ENCODE measurements at places on chromosomes 5 and 9.

DNA sequence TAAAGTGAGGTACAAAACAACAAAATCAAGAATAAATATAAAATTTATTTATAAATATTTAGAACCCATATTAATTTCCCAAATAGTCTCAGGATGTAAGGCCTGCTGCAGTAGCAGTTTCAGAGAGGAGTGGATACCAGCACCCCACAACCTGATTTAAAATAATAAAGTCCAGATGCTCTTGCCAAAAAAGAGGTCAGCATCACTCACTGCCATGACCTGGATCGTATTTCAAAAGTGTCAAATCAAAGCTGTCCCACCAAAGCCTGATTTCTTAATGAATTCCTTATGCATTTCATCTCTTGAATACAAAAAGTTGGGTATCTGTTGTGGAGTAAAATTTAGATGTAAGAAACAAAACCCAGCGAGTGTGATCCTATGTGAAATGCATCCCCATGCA, 58.0 kb upstream of the ROR2 start:
- no peak for DNase-seq

DNA sequence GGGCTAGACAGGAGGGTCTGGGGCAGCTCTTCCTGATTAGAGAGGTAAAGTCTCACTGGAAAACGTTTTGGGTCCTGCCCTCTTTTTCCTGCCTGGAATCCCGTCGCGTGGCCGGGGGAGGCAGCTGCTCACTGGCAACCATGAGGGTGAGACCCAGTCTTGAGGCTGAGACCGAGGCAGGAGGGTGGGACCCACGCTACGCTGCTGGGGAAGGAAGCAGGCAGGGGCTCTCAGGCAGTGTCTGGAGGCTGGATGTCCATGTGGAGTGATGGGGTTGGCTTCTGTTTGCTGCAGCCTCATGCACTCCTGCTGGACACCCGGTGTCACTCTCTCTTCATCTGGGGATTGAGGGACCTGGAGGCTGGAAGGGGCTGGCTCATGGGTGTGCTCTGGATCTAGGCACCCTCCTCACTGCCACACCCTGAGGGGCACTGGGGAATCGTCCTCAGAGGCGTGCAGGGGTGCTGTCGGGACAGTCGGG, 11.3 kb upstream of the SLC2A6 start:
- no peak for DNase-seq

DNA sequence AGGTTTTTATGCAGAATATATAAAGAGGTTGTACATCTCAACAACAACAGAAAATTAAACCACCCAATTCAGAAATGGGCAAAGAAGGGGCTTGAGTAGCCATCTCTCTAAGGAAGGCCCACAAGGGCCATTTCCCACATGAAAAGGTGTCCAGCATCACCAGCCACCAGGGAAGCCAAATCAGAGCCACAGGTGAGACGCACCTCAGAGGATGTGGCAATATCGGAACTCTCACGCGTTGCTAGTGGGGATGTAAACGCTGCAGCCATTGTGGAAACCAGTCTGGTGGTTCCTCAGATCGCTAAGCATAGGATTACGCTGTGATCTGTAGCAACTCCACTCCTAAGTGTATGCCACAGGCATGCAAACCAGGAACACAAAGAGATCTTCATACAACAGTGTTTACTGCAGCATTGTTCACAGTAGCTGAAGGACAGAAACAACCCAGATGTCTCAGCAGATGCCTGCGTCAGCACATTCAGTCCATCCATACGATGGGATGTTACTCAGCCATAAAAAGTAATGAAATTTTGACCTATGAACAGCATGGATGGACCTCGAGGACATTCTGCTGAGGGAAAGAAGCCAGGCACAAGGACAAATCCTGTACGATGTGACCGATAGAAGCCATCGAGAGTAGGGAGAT, 84.3 kb upstream of the CACNA1B start:
- DNase-seq, result no peak

DNA sequence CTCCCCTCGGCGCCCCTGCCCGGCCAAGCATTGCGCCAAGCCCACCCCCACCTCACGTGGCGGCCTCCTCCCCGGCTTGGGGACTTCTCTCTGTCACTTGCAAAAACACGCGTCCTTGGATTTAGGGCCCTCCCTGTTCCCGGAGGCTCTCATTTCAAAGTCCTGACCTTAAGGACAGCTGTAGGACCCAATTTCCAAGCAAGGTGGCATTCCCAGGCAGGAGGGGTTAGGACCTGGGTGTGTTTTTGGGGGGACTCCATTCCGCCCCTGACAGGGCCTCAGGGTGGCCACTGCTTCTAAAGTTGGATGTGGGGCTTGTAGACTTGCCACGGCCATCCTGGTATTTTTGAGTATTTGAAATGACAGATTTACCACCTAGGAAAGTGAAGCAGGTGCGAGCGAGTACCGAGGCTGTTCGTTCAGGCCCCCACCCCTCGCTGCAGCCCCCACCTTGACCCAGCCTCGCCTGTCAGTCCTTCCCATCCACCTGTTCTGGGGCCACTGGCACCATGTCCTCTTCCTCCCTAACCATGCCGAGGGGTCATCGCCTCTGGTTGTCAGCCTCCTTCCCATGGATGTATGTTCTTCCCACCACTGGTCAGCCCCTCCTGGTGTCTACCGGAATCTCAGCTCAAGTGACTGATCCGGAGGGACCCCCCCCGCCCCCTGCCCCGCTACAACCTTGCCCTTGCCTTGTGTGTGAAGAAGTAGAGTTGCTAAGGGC, 52.4 kb downstream of the MRPL36 start:
- DNase-seq, result no peak

- DNase-seq, result peak; percentile 88
Measured at GRCh38 chr5:124806373-124807077, 60.1 kb upstream of the ZNF608 start.

GRCh38 chr9:91243029-91243428, 118.7 kb downstream of the AUH start:
- DNase-seq, result no peak

DNA sequence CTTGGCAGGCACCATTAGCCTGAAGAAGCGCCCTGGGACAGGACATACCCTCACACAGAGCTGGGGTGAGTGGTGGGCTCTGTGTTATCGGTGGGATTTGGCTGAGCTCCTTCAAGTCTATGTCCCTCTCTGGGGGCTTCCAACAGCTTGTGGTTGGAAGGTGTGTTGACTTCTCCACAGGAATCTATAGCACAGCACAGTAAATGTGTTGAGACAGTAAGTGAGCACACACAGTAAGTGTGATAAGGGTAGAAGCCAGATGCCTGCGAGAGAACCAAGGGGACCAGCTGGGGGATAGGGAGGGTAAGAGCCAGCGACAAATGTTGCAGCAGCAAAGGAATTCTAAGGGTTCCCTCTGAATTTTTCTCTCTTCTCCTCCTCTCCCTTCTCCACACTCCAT, 448.0 kb downstream of the KDM4C start:
- DNase-seq, result no peak

DNA sequence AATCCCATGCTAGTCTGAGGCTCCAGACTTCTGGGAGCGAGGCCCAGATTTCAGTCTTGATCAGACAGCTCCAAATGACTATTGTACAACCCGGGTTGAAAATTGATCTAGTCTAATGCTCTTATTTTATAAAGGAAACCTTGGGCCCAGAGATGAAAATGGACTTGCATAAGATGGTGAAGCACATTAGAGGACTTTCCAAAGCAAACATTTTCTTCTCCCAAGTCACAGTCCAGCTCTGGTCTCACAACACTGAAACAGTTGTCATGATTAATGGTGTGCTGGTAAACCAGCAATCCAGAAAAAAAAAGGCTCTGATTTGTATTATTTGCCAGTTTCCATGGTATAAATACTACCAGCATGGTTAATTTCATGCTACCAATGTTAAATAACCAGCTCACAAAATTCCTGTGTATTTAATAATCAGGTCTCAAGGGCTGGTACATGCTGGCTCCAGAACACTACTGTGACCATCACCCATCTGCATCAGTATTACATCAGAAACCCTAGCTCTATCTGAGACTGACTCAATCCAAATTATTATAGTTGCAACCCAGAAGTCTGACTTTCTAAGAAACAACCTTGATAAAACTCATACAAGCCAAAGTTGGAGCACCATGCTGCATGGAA, 32.5 kb upstream of the ABLIM3 start:
- DNase-seq, result no peak

GRCh38 chr9:13171261-13171660, 108.2 kb downstream of the MPDZ start:
- no peak for DNase-seq

- no peak for DNase-seq
Measured at GRCh38 chr5:141916522-141916921, 7.1 kb upstream of the DELE1 start.

DNA sequence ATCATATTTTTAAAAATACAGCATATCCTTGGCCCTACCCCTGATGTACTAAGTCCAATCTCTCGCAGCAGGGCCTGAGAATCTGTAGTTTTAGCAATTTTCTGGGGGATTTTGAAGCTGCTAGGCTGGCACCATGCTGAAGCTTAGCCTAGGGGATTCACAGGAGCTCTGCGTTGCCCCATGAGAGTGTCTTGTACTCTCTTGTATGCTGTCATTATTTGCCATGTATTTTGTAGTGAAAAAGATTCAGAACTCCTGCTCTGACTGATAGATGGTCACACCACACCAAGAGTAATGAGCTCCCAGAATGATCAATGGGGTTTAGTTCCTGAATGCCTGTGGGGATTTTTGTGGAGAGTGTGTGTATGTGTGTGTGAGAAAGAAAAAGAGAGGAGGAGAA, 20.7 kb upstream of the TRMT10B start:
- no peak for DNase-seq

GRCh38 chr9:105309531-105309931, 65.1 kb downstream of the SLC44A1 start:
- no peak for DNase-seq

- no peak for DNase-seq
Measured at GRCh38 chr9:132577119-132577518, 5.3 kb upstream of the BARHL1 start.

GRCh38 chr5:10797261-10797660, 36.2 kb upstream of the DAP start:
- DNase-seq, result peak; percentile 51

- no peak for DNase-seq
Measured at GRCh38 chr5:151196556-151197290, 27.2 kb downstream of the CCDC69 start.

DNA sequence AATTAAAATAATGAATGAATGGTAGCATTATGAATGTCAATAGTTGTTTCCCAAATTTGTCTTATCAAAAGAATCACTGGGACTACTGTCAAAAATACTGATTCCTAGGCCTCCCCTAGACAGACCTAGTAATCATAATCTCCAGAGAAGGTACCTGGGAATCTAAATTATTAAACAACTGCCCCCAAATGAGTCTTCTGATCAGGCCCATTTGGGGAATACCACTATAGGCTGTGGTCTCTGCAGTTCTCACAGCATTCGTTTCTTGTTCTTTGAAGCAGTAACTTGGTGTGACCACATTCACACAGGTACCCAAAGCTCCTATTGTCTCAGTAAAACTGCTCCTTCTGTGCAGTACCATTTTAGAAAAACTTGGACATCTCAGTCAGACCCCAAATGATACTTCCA, 230.9 kb downstream of the PIK3R1 start:
- DNase-seq, result no peak

DNA sequence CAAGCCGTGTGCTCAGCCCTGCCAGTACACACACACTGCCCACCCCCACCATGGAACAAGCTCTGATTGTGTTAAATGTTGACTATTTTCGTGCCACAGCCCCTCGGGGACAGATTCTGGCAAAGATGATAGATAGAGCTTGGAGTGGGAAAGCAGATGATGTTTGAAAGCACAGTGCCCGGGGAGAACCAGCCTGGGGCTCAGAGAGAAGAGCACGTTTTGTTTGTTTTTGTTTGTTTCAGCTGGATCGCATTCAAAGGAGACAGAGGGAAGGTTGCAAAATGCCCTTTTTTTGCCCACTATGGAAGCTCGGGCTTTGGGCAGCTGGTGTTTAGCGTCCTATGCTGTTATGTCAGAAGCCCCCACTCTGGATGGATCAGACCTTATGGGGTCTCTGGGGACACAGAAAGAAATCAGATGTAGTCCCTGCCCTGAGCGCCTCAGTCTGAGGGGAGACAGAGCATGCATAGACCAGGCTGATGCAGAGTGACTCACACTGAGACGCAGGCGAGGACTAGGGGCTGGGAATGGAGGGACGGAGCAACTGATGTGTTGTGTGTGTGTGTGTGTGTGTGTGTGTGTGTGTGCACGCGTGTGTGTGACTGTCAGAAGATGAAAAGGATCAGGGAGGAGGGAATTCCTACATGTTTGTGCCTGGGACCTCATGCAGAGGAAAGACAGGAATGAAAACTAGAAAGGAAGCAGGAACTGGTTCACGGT, 229.7 kb downstream of the MELK start:
- no peak for DNase-seq

GRCh38 chr9:91056917-91057316, 255.3 kb downstream of the SYK start:
- DNase-seq, result peak; percentile 12

DNA sequence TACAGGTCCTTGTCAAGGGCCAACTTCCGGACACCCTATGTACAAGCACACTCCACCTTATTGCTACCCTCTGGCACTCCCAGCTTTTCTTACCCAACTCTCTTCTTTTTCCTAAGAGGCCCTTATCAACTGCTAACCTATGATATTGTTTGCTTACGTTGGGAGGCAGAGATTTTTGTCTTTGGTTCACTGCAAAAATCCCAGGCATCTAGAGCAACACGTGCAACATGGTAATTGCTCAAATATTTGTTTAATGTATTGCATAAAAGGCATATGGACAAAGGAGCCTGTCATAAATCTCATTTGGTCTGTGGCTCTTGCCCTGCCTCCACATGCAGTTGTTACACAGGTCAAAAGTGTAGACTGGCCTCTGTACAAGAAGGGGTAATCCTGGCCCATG, 35.8 kb upstream of the ATP10B start:
- no peak for DNase-seq

- DNase-seq, result no peak
Measured at GRCh38 chr9:23768861-23769260, 57.2 kb downstream of the ELAVL2 start.

DNA sequence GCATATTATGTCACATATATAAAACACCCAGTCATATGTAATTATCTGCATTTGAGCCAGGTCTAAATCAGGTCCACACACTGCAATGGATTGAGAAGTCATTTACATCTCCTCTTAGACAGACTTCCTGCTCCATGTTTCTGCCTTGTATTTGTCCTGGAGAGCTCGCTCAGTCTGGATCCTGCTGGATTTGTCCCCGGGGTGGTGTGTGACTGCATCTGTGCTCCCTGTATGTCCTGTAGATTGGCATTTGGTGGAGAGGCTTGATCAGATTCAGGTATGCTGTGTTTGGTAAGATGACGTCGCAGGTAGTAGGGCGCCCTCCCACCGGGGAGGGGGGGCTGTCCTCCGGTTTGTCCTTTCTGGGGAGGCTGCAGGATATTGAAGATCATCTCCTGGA, 33.6 kb upstream of the IER5L start:
- DNase-seq, result no peak

DNA sequence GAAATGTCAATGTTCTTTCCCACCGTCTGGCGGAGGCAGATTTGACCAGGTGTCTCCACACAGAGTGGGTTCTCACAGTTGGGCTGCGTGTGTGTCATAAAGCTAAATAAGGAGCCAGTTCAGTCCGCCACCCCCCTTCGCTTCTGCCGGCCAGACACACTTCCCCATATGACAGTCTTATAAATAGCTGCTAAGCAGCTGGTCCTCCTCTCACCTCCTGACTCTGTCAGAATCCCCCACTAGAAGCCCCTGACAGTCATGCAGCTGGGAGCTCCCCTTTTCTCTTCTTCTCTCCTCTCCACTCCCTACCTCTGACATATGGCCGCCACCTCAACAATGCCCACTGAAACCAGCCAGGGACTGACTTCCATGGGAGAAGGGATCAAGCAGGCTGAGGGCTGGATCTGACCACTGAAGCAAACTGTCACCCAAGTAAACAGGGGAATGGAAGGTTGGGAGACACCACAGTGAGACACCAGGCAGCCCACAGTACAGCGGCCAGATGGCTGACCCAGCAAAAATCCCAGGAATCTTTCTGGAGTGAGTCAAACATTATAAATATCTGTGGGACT, 141.9 kb upstream of the EFNA5 start:
- no peak for DNase-seq

All from mammary epithelial cell (primary cell).